ENCODE measurements at places on chromosomes 16 and 17. TPM values are rescaled to one million over a fixed set of nuclear protein-coding genes. Genes with fewer than 3 reads are reported as not detected.

DNA sequence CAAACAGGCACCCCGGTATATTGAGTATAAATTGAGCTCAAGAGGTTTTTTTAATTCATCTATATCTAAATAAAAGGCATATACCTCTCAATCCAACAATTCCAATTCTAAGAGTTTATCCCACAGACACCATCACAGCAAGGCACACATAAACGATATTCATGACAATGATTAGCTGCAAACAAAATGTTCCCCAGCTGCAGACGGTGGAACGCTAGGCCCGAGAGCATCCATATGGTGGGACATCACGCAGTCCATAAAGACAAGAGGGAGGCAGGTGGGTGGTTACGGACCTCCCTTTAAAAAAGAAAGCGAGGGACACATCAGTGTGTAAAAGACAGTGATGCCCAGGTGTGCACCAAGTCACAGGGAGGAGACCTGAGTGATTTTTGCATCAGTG is 28.1 kb downstream of the MEAK7 start:
- H3K27ac ChIP-seq: no peak overlapping the region
- H3K36me3 ChIP-seq: peaks cover 66% of the 10 kb centered on the region
- DNase-seq: no peak
- no peaks in the 10 kb centered on the region for H3K27me3 ChIP-seq

DNA sequence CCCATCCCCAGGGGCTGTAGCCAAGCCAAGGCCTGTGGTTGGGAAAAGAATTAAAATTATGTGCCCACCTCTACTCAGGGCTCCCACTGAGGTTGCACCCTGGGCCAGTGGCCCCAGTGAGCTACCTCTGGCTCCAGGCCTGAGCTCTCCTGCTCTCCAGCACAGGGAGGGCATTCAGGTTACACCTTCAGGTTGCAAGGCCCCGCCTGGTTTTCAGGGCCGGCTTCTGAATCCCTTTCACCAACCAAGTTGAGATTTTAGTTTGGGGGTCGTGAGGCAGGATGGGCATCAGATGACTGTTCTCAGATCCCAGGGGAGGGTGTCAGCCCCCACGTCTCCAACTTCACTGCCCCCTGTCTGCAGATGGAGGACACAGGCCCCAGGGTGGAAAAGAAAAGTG is 8.0 kb upstream of the KATNB1 start:
- no peak overlapping the region for H3K27ac ChIP-seq
- DNase-seq: no peak
- peaks cover 2% of the 10 kb centered on the region for H3K27me3 ChIP-seq
- H3K4me1 ChIP-seq: no peaks in the 10 kb centered on the region
- H3K4me3 ChIP-seq: no peak overlapping the region

DNA sequence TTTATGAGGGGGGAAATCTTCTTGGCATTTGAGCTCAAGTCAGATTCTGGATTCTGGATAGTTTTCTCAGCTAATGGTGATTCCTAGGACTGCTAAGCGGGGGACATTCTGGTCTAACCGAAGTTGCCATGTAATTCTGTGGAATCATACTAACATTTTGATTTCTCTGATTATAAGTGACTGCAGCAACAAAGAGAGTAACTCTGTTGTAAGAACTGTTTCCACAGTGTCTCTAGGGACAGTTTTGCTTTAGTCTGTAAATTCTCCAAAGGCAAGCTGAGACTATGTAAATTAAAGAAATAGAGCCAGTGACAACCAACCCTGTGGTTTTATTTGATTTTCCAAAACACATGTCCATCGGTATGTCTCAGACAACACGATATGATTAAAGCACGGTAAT is 286.2 kb downstream of the IRX3 start:
- H3K4me3 ChIP-seq: no peak overlapping the region
- no peaks in the 10 kb centered on the region for H3K27me3 ChIP-seq
- peaks cover 2% of the 10 kb centered on the region for H3K36me3 ChIP-seq
- no peak overlapping the region for H3K27ac ChIP-seq
- DNase-seq: no peak

DNA sequence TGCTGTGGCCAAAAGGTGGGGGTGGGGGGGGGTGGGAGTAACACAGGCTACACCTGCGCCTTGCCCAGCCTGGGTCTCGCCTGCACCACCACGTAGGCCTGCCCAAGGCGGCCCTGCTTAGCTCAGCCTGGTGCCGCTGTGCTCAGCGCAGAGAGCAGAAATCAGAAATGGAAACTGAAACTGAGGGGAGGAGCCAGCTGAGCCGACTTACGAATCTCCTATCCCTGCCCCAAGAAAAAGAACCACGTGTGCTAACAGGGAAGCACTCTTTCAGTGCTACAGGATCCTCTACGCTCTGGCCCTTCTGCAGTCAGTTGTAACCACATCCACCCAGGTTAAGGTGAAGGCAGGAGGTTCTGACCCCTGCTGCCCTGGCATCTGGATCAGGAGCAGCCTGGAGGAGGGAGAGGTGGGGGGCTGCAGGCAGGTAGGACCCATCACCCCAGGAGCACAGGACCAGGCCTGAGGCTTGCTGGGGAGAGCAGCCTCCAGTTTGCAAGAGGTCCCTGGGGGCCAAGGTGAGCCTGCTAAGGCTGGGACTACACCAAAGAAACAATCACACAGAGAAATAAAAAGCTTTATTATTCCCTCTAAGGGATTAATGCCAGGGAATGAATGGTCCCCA is at the start of gene DHX58:
TSS of gene DHX58 (minus strand) at position 163 of the 625 bp plus-strand sequence. CDS start 822 bp downstream, outside the sequence.
- H3K27ac ChIP-seq: peak within 1 kb of the TSS; percentile 96
- no peaks in the 10 kb centered on the region for H3K27me3 ChIP-seq
- DNase-seq: peak; percentile 84
- peaks cover 55% of the 10 kb centered on the region for H3K36me3 ChIP-seq

DNA sequence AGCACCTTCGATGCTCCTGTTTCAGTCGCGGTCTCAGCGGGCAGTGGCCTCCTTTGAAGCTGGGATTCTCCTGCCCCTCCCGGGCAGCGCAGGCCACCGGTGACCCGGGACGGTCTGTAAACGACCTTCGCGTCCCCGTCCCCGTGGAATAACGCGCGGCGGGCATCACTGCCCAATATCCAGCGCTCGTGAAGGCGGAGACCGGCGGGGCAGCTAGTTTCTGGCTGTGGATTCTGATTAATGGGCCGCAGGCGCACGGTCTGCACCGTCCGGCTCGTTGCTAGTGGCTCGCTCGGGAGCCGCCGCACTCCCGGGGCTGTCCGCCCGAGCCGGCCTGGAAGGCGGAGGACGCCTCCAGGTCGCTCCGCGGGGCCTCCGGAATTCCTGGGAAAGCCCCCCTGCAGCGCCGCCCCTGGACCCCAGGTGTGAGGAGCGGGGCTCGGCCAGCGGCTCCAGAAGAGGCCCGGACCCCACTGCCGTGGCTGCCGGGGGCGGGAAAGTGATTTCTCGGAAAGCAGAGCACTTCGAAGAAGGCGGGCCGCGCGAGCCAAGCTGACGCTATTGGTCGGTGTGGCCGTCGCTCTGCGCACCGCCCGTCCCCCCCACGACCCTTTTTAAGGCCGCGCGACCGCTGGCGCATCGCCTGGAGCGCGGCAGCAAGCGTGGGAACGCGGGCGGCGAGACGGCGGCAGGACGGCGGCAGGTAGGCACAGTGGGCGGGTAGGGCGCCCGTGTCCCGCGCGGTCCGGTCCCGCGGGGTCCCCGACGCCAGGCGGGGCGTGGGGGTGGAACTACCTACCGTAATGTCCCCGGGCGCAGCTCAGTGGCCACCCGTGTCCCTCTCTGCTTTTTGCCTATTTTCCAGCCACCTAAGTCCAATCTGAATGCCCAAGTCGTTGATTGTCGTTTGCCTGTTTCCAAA is at the start of gene IRF8:
TSS of gene IRF8 (plus strand) at position 642 of the 922 bp plus-strand sequence. CDS start 3,854 bp downstream, outside the sequence.
- peaks cover 33% of the 10 kb centered on the region for H3K36me3 ChIP-seq
- H3K27ac ChIP-seq: peak within 1 kb of the TSS; percentile 56
- peaks cover 48% of the 10 kb centered on the region for H3K4me1 ChIP-seq
- H3K4me3 ChIP-seq: peak within 1 kb of the TSS; percentile 85

DNA sequence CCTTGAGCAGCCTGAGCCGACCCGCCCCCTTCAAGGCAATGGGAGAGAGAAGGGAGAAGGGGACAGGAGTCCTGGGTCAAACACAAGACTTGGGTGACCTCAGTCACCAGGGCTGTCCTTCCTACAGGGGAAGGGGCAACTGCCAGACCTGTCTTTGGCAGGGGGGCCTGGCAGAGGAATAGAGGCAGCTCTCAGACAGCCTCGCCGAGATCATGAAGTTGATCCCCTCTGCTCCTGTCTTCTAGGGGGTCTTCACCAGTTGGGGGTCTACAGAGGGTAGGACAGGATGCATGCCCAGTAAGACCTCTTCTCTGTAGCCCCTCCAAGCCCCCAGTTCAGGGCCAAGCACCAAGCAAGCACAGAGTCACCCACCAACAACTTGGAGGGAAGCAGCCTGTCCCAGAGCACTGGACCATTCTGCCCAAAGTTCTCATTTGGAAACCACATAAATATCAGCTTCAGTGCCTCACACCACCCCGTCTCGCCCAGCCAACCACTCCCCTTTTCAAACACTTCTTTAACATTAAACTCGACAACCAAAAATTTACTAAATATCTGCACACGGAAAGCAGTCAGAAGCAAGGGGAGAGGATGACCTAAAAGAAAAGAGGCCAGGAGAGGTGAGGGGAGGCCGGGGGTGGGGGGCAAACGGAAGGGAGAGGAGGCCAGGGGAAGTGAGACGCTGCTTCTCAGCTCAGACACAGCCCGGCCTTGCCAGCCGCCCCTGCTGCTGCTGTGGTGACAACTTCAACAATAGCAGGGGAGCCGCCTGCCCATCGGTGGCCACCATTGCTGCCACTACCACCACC is 7.7 kb downstream of the DOK4 start:
- peaks cover 12% of the 10 kb centered on the region for H3K4me1 ChIP-seq
- peaks cover 3% of the 10 kb centered on the region for H3K27me3 ChIP-seq
- no peak overlapping the region for H3K4me3 ChIP-seq
- no peak overlapping the region for H3K27ac ChIP-seq
- no peak for DNase-seq

The ABCA6 gene
- total RNA-seq: not detected
